ENCODE measurements at places on chromosomes 2 and 18. TPM values are rescaled to one million over a fixed set of nuclear protein-coding genes. Genes with fewer than 3 reads are reported as not detected.

The DRC1 gene
- not detected for total RNA-seq

The MIB1 gene
- 46.8 TPM for total RNA-seq

The MEP1B gene
- 0.04 TPM for total RNA-seq

The POTEC gene
- not detected for total RNA-seq

The SERPINB12 gene
- not detected for total RNA-seq

The NEU2 gene
- total RNA-seq = not detected

The VSNL1 gene
- total RNA-seq = 3.9 TPM

The LRATD1 gene
- total RNA-seq = 1.5 TPM

The TMEM169 gene
- 1.8 TPM for total RNA-seq

The CCDC74A gene
- 20.6 TPM for total RNA-seq

All from cardiac muscle cell (in vitro differentiated cells and primary cell).